Left renal pelvis (tissue), 4 donors: ENCODE measurements at places on chromosomes 1 and 21.

GRCh38 chr1:25573591-25573930 is 30.2 kb downstream of the LDLRAP1 start:
- DNase-seq = no peak

DNA sequence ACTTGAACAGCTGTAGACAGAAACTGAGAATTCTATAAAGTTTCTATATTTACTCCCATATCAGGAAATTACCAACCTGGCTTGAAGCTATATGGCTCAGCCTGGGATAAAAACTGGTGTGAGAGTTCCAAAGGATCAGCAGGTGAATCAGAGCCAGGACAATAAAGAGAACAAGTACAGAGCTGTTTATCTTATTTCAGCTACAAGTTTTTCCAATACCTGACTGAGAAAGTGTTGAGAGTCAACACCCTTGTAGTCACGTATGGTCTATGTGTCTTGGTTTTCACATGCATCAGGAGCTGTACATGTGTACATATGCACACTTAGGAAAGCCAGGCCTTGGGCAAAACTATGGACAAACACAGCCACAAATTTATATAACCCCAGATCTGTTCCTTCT is 40.7 kb upstream of the CXADR start:
- DNase-seq = no peak

DNA sequence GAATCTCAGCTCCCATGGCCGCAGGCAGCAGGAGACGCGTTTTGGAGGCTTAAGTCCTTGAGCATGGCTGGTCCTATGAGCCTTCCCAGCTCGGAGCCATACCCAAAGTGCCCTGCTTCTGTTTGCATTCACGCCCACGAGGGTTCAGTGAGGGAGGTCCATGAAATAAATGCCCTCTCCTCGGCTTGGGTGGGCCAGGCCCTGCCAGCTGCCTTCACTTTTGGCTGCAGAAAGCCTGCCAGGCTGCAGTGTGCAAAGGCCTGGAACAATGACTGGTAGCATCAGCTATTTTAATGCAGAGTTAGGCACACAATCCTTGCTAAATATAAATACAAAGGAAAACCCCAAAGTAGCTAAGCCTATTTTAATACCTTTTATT is 49.4 kb downstream of the H3-3A start:
- DNase-seq = no peak

GRCh38 chr21:18877917-18878316 is 474.3 kb upstream of the TMPRSS15 start:
- no peak for DNase-seq

GRCh38 chr21:41232013-41232412 is 64.1 kb downstream of the BACE2 start:
- DNase-seq = no peak
